ENCODE measurements at places on chromosomes 12 and 14. TPM values are rescaled to one million over a fixed set of nuclear protein-coding genes. Genes with fewer than 3 reads are reported as not detected.

DNA sequence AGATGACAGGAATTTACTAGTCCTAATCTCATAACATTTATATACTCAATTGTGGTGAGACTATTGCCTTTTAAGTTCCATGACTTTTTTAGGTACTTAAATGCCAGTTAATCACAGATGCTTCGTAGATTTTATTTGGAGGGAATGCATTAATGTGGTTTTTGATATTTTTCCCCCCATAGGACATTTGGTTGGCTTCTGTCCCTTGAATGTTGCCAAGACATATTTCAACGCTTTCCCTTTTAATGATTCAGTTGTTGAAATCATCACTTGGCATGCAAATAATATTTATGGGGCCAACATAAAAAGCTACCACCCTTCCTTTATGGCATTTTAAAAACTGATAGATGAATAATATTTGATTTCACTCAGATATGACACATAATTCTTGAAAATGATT, 172.1 kb downstream of the ACSS3 start:
- ATAC-seq, result no peak

DNA sequence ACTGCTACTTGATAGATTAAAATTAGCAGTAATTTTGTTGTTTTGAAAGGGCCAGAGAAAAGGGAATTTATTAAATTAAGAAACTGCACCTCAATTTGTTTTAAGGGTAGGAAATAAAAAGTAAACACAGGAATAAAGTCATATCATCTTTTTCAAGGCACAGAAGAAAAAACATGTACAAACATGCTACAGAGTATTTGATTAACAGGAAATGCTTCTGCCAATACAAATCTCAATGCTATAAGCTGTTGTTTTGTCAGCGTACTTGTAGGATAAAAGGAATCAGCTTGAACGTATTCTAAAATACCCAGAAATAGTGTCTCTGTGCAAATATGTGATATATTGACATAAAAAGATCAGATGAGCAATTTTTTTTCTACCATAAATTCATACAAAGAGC, 474.0 kb upstream of the MGAT4C start:
- no peak for ATAC-seq

CIROP gene
- total RNA-seq, result 0.31 TPM

DNA sequence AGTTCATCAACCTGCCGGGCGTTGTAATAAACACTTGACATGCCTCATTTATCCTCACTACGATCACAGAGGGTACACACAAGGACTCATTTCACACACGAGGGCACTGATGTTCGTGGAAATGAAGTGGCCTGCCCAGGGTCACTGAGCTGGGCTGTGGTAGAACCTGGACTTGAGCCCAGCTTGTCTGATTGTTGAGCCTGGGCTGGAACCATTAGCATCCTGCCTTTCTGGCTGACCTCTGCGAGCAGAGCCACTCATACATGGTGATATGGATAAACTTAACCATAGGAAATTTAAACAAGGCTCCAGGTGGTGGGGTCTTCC, 16.6 kb upstream of the JDP2 start:
- no peak for ATAC-seq

MYF5 gene
- total RNA-seq, result not detected

GRCh38 chr12:61414470-61414869, 845.7 kb upstream of the USP15 start:
- ATAC-seq, result no peak

DNA sequence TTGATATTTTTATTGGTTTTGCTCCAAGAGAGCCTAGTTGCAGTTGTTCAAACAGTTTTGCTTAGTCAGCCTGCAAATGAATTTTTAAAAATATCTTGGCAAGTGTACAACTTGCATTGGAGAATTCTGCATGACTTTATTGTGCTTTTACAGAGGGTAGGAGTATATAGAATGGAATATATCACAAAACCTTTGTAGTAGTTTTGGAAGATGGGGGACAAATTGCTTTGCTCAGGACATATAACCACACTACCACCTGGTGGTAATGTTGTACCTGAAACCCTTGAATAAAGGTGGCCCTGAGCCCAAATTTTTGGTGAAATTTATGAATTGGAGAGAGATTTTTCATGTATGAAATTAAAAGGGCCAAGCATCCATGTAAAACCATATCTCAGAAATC, 645.2 kb downstream of the MED13L start:
- ATAC-seq, result no peak

ABCB9 gene
- total RNA-seq, result 3.0 TPM

GRCh38 chr14:44531658-44532057, 24.6 kb upstream of the FSCB start:
- ATAC-seq, result no peak

DNA sequence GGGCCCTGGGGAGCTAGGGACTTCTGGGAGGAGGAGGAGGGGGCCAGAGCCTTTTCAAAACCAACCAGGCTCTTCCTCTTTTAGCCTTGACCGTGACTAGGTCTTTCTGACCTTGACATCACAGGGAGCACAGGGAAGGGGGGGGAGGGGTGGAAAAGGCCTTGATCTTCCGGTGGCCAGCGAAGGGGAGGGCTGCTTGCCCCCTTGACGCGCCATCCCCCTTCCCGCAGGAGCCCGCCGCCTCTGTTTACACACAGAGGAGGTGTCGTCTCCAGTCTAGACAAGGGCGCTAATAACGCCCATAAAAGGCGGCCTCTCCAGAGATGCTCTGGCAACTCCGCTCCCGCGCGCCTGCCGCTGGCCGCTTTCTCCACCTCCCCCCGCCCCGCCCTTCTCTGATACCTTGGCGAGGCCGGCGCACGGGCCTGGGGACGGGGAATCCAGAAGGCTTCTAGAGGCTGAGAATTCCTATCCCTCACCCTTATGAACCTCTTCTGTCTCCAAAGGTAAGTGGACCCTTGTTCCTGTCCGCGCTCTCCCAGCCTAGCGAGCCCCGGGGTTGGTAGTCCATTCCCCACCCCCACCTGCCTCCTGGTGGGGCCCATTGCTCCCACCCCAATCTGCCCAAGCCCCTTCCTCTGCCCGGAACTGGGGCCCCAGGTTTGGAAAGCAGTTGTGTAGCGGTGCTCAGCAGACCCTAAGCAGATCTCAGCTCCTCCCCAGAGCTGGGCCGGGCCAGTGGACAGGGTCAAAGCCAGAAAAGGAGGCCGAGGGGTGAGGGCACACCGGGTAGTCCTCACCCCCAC, 4.9 kb upstream of the HOXC12 start:
- ATAC-seq, result no peak

TUNAR gene
- total RNA-seq, result not detected

Data from gastroesophageal sphincter (tissue), 4 donors.